Adipocyte (in vitro differentiated cells): ENCODE measurements at places on chromosomes 7 and 10.

- DNase-seq, result no peak
These were observed 95.2 kb downstream of the VOPP1 start for GRCh38 chr7:55476852-55477780.

DNA sequence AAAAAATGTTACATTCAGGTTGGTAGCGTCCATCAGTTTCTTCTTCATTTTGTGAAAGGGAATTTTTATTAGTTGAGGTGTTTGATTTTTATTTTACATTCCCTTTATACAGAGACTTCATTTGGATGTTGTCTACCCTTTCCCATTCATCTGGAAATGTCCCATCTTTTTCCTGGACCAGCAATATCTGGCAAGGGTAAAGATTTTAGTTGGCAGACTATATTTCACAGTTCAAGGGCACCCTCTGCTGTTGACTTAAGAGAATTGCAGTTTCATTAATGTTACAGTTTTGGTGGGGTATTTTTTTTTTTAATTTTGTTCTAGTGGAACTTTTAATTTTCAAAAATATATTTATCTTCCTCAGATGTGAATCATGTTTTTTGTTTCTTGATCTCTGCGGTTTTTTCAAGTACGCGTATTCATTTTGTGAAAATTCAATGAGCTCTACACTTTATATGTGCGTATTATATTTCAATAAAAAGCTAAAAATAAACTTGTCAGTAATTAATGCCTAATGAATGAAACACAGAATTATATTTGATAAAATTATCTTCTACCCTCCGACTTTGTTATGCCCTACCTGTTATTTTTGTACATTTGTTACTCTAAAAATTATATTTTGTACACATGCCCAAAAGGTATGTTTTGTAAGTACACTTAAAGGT is 97.9 kb upstream of the KLF14 start:
- DNase-seq, result peak; percentile 75

DNA sequence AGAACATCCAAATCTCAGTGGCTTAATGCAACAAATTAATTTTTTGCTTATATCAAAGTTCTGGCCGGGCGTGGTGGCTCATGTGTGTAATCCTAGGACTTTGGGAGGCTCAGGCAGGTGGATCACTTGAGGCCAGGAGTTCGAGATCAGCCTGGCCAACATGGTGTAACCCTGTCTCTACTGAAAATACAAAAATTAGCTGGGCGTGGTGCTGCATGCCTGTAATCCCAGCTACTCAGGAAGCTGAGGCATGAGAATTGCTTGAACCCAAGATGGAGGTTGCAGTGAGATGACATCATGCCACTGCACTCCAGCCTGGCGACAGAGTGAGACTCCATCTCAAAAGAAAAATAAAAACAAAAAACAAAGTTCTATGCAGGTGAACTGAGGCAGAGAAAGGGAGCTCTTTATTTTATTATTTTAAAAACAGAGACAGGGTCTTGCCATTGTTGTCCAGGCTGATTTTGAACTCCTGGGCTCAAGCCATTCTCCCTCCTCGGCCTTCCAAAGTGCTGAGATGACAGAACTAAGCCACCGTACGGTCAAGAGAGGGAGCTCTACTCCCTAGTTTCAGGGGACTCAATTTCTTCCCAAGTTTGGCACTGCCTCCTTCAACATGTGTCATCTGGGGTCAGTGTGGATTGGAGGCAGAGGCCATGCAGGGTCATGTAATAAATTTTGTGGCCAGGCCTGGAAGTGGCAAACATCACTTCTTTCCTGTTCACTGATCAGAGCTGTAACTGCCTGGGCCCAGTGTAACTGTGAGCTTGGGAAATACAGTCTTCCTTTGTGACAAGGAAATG is 2.4 kb downstream of the ADCK2 start:
- DNase-seq, result peak; percentile 55

GRCh38 chr10:30284865-30285594 is 64.0 kb downstream of the MTPAP start:
- peak; percentile 61 for DNase-seq

DNA sequence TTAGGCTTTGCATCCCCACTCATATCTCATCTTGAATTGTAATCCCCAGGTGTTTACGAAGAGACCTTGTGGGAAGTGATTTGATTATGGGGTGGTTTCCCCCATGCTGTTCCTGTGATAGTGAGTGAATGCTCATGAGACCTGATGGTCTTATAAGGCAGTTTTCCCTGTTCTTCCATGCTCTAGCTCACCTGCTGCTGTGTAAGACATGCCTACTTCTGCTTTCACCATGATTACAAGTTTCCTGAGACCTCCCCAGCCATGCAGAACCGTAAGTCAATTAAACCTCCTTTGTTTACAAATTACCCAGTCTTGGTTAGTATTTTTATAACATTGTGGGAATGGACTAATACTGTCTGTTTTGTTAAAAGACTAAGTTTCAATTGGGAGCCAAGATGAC is 35.3 kb upstream of the ZNF92 start:
- DNase-seq, result no peak

- DNase-seq, result no peak
These were observed 23.2 kb upstream of the MTPN start for GRCh38 chr7:136000288-136000913.

DNA sequence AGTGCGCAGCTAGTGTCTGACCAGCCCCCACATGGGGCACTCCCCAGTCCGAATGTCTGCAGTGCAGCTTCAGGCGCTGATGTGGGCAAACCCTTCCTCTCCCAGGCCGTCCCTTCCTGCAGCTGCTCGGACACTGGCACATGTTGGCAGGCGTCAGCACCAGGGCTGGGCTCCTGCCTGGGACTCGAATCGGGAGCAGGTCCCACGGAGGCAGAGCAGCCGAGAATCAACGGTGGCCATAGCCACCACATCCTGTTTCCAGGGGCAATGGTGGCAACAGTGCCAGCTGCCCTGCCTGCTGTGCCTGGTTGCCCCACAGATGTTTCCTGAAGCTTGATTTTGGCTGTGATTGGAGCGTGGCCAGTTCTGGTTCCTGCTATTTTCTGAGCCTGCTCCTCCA is 65.8 kb downstream of the MGMT start:
- DNase-seq, result no peak

GRCh38 chr10:71863203-71863602 is 12.2 kb upstream of the PSAP start:
- DNase-seq, result peak; percentile 18
